Progenitor cell of endocrine pancreas (in vitro differentiated cells): ENCODE measurements at places on chromosomes 6 and 20. TPM values are rescaled to one million over a fixed set of nuclear protein-coding genes. Genes with fewer than 3 reads are reported as not detected.

DNA sequence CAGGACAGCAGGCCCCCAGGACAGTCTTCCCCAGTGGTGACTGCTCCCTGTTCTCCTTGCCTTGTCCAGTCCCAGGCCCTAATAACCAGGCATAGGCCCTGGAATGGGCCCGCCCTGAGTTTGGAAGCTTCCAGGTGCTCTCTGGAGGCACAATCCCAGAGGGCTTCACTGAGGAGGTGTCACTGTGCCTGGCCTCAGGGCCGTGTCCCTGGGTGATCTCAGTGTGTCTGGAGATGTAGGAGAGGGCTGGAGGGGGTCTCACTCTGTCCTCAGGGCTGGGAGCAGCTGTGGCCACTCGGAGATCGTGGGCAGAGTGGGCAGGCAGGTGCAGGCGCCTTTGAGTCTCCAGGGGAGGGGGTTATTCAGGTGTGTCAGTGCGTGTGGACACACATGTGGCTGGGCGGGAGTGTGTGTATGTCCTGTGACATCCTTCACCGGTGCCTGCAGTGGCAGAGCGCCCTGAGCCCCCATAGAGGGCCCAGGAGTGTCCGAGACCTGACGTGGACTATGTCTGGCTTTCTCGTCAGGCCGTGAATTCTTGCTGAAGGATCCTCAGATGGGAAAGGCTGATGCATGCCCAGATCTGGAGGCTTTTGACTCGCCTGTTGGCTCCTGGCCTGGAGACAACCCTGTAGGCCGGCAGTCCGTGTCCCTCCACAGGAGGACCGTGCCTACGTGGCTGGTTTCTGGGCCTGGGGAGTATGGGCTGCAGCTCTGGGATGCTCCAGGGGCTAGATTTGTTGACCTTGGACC lies 5.5 kb upstream of the NPBWR2 start:
- no peak overlapping the region for H3K4me3 ChIP-seq
- H3K4me1 ChIP-seq = no peaks in the 10 kb centered on the region
- H3K27ac ChIP-seq = no peak overlapping the region
- DNase-seq = no peak

DNA sequence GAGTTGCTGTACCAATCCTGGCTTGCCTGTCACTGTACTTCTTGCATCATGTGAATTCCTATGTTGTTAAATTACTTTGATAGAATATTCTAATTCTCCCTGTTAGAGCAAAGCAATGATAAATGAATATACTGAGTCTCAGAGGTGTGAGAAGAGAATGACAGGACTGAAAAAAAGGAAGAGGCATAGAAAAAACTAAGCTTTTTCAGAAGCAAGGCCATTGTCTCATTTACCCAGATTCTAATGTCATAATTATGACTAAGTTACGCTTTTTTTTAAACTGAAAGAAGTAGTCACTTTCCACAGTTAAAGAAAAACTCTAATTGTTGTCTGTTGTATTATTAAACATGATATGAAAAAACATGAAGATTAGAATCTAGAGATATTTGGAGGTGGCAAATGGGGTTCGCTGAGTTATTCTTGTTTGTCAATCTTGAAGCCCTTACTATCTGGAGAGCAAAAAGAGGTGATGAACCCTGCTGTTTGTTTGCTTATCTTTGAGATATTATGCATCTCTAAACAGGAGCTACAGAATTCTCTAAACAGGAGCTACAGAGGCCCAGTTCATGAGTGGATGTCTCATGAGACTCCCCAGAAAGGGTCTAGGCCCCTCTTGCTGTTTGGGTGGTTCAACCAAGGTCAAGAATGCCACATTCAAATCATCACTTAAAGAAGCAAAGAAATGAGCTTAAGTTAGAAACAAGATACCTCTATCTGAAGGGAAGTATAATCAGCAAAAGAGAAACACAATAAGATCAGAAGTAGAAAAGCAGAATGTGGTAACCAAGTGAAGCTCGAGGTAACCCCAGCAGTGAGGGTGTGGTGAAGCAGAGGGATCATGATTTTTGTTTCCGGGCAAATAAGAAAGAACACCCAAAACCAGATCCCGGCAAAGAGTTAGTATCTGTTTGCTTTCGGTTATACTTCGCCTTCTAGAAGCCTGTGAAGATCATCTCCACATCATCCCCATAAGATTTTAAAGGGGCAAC lies 33.3 kb upstream of the THEMIS start:
- DNase-seq = no peak
- H3K4me1 ChIP-seq = no peaks in the 10 kb centered on the region
- peaks cover 3% of the 10 kb centered on the region for H3K36me3 ChIP-seq

- no peak overlapping the region for H3K4me3 ChIP-seq
- no peaks in the 10 kb centered on the region for H3K27me3 ChIP-seq
- H3K4me1 ChIP-seq = peaks cover 14% of the 10 kb centered on the region
- no peak for DNase-seq
- H3K36me3 ChIP-seq = peaks cover 40% of the 10 kb centered on the region
Observed at GRCh38 chr20:45080867-45081624, 19.9 kb downstream of the KCNS1 start.

DNA sequence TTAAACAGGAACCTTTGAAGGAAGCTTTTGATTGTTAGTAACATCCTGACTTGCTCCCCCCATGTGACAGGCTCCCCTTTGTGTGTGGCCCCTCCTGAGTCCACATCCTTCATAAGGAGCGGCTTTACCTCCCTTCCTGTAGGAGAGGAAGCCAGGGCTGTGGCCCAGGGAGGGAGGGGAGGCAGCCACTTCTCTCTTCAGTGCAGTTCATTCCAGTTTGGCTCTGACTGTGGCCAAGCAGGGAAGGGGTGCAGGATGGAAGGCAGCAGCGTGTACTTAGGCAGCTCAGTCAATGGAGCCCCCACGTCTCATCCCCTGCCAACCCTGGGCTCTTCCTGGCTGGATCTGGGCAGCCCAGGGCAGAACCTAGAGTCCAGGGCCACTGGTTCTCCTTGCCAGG lies 295.2 kb downstream of the QKI start:
- no peak overlapping the region for H3K4me3 ChIP-seq
- no peak for DNase-seq
- H3K4me1 ChIP-seq = no peaks in the 10 kb centered on the region
- H3K27me3 ChIP-seq = peaks cover 60% of the 10 kb centered on the region
- no peaks in the 10 kb centered on the region for H3K36me3 ChIP-seq
- H3K27ac ChIP-seq = no peak overlapping the region

- no peak overlapping the region for H3K4me3 ChIP-seq
- no peak for DNase-seq
- H3K27ac ChIP-seq = no peak overlapping the region
- H3K4me1 ChIP-seq = no peaks in the 10 kb centered on the region
Observed at GRCh38 chr6:154058963-154059680, 20.1 kb downstream of the OPRM1 start.

DNA sequence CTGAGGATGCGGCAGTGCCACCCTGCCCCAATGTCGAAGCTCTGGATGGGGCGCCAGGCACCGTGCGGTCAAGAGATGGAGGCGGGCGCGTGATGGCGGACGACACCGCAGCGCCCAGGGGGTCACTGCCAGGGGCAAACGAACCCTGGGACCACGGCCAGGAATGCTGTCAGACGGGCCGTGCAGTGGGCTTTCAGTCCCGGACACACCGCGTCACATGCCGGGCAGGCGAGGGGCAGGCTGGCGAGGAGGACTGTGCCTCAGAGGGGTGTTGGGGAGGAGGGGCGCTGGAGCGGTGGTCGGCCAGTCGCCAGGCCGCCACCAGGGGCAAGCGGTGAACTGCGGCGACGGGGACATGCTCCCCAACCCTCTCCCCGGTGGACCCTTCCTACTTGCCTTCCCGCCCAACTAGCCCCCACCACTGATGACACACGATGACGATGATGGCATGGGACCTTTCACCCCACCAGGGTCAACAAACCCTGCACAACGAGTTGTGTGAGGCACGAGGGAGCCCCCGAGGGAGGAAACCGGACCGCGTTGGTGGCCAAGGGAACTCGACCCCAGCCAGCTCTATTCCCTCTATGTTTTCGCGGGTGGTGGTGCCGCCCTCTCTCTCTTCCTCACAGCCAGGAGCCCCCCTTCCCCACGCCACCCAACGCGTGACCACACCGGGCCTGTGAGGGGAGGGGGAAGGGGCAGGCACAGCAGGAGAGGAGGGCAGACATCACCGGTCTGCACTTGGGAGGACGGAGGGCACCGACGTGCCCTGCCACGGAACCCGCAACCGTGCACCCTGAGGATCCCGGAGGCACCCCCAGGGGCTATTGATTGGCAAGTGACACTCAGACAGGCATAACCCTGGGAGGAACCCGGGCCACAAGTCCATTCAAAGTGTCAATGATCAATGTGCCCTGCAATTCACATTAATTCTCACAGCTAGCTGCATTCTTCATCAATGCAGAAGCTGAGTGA lies 1960.9 kb upstream of the DEFB115 start:
- no peaks in the 10 kb centered on the region for H3K27me3 ChIP-seq
- no peak overlapping the region for H3K27ac ChIP-seq

GRCh38 chr6:31126396-31127175 lies 6.3 kb upstream of the CDSN start:
- H3K4me1 ChIP-seq = peaks cover 9% of the 10 kb centered on the region
- H3K27ac ChIP-seq = no peak overlapping the region
- H3K27me3 ChIP-seq = peaks cover 31% of the 10 kb centered on the region
- H3K36me3 ChIP-seq = no peaks in the 10 kb centered on the region
- no peak overlapping the region for H3K4me3 ChIP-seq

DNA sequence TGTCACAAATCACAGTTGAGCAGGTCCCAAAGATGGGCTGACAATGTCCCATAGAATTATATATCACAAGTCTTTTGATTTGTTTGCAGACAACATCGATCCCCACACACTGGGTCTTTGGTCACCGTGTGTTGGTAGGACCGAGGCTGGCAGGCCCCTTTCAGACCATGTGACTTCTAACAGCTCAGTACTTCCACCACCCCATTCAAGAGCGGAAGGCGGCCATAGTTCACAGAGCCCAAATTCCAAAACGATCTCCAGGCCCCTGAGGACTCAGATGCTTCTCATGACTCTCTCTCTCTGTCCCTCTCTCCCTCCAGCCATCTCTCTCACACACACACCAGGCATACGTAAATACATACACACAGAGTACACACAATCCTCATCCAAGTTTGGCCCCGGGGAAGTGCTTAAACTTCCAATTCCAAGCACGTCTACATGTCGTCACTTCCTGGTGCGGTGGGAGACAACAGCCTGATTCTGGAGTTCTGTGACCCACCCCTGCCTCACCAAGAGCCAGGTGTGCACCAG lies 155.9 kb upstream of the INSM1 start:
- peaks cover 7% of the 10 kb centered on the region for H3K27me3 ChIP-seq
- no peak for DNase-seq
- H3K4me3 ChIP-seq = no peak overlapping the region
- H3K36me3 ChIP-seq = no peaks in the 10 kb centered on the region
- H3K27ac ChIP-seq = no peak overlapping the region

DNA sequence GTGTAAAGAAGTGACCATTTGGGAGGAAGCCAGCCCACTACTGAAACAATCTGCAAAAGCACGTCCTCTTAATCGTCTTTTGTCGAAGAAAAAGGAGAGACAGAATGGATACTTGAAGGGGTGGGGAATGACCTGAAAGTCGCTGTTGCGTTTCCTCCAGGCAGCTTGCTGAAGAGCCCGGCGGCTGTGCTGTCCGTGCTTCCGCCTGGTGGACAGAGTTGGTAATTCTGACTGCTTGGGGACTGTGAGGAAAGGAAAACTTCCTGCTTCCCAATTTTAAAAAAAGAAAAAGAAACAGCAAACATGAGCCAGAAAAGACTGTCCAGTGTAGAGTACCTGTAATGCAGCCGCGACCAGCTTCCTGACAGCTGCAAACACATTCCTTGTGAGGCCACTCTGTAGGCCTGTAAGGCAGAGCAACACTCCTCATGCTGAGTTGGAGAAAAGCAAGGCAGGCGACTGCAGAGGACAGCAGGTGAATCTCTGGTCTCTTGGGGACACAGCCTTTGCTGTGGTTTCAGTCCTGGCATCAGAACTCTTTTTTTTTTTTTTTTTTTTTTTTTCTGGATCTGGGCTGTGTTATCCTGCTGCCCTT lies 251.1 kb upstream of the TBX18 start:
- no peaks in the 10 kb centered on the region for H3K4me1 ChIP-seq
- H3K4me3 ChIP-seq = no peak overlapping the region
- DNase-seq = peak; percentile 44
- peaks cover 5% of the 10 kb centered on the region for H3K27me3 ChIP-seq

- no peak overlapping the region for H3K27ac ChIP-seq
- no peaks in the 10 kb centered on the region for H3K4me1 ChIP-seq
- DNase-seq = no peak
- peaks cover 5% of the 10 kb centered on the region for H3K27me3 ChIP-seq
Observed at GRCh38 chr6:139050770-139051313, 22.3 kb downstream of the ABRACL start.

- H3K4me3 ChIP-seq = no peak overlapping the region
- no peaks in the 10 kb centered on the region for H3K27me3 ChIP-seq
- DNase-seq = no peak
- H3K4me1 ChIP-seq = no peaks in the 10 kb centered on the region
- no peaks in the 10 kb centered on the region for H3K36me3 ChIP-seq
- no peak overlapping the region for H3K27ac ChIP-seq
Observed at GRCh38 chr6:124203101-124203811, 399.6 kb downstream of the NKAIN2 start.

- DNase-seq = peak; percentile 47
- H3K27me3 ChIP-seq = peaks cover 66% of the 10 kb centered on the region
- peak within 1 kb of the TSS; percentile 85 for H3K27ac ChIP-seq
- H3K4me1 ChIP-seq = peaks cover 22% of the 10 kb centered on the region
- H3K36me3 ChIP-seq = peaks cover 1% of the 10 kb centered on the region
- H3K4me3 ChIP-seq = peak within 1 kb of the TSS; percentile 92
Observed at GRCh38 chr20:58852543-58853271, at the start of gene GNAS. TSS of gene GNAS (plus strand) at chr20:58852716.

GRCh38 chr6:109373331-109373730 lies 8.9 kb downstream of the CD164 start:
- H3K4me1 ChIP-seq = no peaks in the 10 kb centered on the region
- peak overlapping the region; percentile 60 for H3K27ac ChIP-seq
- no peaks in the 10 kb centered on the region for H3K27me3 ChIP-seq

The TRIM15 gene
- total RNA-seq = not detected in 2 replicates

The FAM209A gene
- total RNA-seq = 0.69 TPM in 1 of 2 replicates, not detected in the other

The MUCL3 gene
- total RNA-seq = 0.05 TPM in 1 of 2 replicates, not detected in the other

The C20orf141 gene
- not detected in 2 replicates for total RNA-seq

The BCAS1 gene
- 0.81 and 1.00 TPM in 2 replicates for total RNA-seq

The C20orf96 gene
- 69.9 and 70.1 TPM in 2 replicates for total RNA-seq

The PXMP4 gene
- 5.0 and 6.1 TPM in 2 replicates for total RNA-seq
